ENCODE measurements at places on chromosomes 2 and 18. TPM values are rescaled to one million over a fixed set of nuclear protein-coding genes. Genes with fewer than 3 reads are reported as not detected.

REEP1 gene
- 0.19 TPM for total RNA-seq

- H3K4me1 ChIP-seq, result no peaks in the 10 kb centered on the region
- DNase-seq, result no peak
- no peak overlapping the region for H3K27ac ChIP-seq
Observed at GRCh38 chr2:41621563-41621962, 426.3 kb upstream of the PKDCC start.

DNA sequence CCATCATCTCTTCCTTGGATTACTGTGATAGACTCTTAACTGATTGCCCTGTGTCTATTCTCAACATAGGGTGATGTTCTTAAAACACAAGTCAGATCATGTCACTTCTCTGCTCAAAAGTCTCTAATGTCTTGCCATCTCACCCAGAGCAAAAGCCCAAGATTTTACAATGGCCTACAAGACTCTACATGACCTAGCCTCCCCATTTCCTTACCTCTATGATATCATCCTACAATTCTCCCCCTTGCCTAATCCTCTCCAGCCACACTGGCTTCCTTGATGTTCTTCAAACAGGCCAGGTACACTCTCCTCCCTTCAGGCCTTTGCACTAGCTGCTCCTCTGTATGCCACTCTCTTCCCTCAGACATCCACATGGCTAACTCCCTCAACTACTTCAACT is 55.1 kb downstream of the ROCK1 start:
- peaks cover 20% of the 10 kb centered on the region for H3K4me1 ChIP-seq
- H3K4me3 ChIP-seq, result no peak overlapping the region
- H3K36me3 ChIP-seq, result peaks cover 5% of the 10 kb centered on the region
- no peak overlapping the region for H3K27ac ChIP-seq
- no peaks in the 10 kb centered on the region for H3K27me3 ChIP-seq

ANKRD30B gene
- not detected for total RNA-seq

DNA sequence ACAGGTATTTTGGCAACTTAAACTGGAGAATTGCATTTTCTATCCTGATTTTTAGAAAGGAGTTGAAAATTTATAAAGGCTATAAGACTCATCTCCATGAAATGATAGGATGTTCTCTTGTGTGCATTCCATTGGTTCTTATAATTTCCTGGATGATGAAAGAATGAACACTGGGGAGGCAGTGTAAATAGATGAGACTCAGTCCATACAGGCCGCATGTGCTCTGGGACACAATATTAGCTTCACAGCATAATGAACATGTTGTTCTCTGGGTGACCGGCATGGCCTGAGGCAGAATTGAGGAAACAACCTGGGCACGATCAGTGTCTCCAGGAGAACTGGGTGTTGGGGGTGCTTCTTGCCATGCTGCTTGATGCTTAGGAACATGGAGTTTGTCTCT is 38.8 kb downstream of the AOX1 start:
- H3K4me1 ChIP-seq, result peaks cover 3% of the 10 kb centered on the region
- no peak overlapping the region for H3K27ac ChIP-seq
- no peak overlapping the region for H3K4me3 ChIP-seq
- H3K36me3 ChIP-seq, result no peaks in the 10 kb centered on the region

DNA sequence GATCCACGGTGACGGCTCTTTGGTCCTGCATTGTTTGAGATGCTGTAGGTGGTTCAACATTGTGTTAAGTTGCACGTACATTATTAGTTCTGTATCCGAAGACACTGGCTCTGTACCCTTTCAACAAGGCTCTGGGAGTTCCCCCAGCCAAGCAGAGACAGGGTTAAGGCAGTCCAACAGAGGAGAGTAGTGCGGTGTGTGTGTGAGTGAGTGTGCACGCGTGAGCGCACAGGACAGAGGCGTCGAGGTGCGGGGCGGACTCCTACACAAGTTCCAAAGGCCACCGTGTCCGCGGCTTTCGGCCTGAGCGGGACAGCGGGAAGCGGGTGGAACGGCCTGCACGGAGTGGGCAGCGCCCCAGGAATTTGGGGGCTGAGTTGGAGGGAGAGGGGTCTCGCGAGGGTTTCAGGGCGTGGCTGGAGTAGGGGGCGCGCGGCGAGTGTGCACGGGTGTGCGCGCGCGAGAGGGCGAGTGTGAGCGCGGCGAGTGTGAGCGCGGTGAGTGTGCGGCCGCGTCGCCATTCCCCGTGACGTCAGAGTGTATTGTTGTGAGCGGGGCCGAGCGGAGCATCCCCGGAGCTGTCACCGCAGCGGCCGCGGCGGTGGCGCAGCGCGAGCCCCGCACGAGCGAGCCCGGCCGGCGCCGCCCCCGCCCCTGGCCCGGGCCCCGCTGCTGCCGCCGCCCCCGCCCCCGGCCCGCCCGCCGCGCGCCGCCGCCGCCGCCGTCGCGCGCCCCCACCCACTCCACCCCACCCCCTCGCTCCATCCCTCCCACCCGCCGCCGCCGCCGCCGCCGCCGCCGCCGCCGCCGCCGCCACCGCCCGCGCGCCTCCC is at the start of gene ASXL3:
Gene ASXL3, plus strand, starts transcription at position 535 of the 833 bp plus-strand sequence. CDS start 413 bp downstream, outside the sequence.
- H3K4me3 ChIP-seq, result peak within 1 kb of the TSS; percentile 56
- H3K27ac ChIP-seq, result no peak within 1 kb of the TSS
- peaks cover 18% of the 10 kb centered on the region for H3K27me3 ChIP-seq
- peaks cover 5% of the 10 kb centered on the region for H3K36me3 ChIP-seq
- peak; percentile 20 for DNase-seq

WDFY1 gene
- 37.5 TPM for total RNA-seq

GRCh38 chr2:42770288-42771131 is 6.6 kb upstream of the OXER1 start:
- peaks cover 6% of the 10 kb centered on the region for H3K4me1 ChIP-seq
- no peak overlapping the region for H3K27ac ChIP-seq
- DNase-seq, result peak; percentile 27
- H3K27me3 ChIP-seq, result no peaks in the 10 kb centered on the region
- H3K36me3 ChIP-seq, result no peaks in the 10 kb centered on the region

ALLC gene
- not detected for total RNA-seq

SLC23A3 gene
- total RNA-seq, result 1.9 TPM

RNF125 gene
- 22.2 TPM for total RNA-seq

DNA sequence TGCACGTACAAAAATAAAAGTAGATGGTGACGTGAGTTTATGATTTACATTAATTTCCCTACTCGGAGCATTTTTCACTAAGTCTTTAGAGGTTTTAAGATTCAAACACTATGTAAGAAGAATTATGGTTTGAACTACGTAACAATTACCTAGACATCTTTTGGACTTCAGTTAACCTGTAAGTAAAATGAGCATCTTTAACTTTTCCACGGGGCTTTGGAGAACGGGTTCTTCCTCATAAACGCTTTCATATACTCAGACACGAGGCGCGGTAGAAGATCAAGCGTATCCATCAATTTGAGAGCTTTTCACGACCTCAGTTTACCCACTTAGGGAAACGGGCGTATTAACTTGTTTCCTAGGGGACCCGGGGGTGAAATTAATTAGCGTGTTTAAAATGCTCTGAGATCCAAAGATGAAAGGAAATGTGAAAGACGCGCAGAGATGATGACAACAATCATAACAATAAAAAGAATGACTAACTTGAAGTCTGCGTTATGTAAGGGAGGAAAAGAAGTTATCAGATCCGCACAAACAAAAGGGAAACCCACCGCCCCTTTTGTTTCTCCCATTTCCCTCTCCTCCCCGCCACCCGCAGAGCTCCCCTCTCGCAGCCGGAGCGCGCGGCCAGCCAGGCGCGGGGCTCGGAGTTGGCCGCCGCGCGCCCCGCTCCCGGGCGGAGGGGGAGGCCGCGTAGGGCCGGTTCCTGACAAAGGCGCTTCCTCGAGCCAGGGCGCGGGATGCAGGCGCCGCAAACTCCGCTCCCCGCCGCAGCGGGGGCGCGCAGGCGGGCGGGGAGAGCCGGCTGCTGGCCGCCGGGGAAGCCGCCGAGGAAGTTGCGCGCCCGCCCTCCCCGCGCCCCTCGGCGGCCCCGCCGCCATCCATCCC is 807 bp downstream of the PELI1 start:
- H3K36me3 ChIP-seq, result peaks cover 19% of the 10 kb centered on the region
- peak overlapping the region; percentile 84 for H3K4me3 ChIP-seq
- peak; percentile 55 for DNase-seq
- peaks cover 38% of the 10 kb centered on the region for H3K4me1 ChIP-seq

GRCh38 chr2:232549655-232550353 is 553 bp downstream of the TIGD1 start:
- H3K4me3 ChIP-seq, result peak overlapping the region; percentile 98
- H3K4me1 ChIP-seq, result peaks cover 62% of the 10 kb centered on the region
- no peaks in the 10 kb centered on the region for H3K27me3 ChIP-seq
- DNase-seq, result no peak
- H3K36me3 ChIP-seq, result peaks cover 34% of the 10 kb centered on the region

VAMP8 gene
- 106 TPM for total RNA-seq

GRCh38 chr2:29412197-29412925 is 297.1 kb downstream of the CLIP4 start:
- no peaks in the 10 kb centered on the region for H3K36me3 ChIP-seq
- no peak overlapping the region for H3K27ac ChIP-seq

DNA sequence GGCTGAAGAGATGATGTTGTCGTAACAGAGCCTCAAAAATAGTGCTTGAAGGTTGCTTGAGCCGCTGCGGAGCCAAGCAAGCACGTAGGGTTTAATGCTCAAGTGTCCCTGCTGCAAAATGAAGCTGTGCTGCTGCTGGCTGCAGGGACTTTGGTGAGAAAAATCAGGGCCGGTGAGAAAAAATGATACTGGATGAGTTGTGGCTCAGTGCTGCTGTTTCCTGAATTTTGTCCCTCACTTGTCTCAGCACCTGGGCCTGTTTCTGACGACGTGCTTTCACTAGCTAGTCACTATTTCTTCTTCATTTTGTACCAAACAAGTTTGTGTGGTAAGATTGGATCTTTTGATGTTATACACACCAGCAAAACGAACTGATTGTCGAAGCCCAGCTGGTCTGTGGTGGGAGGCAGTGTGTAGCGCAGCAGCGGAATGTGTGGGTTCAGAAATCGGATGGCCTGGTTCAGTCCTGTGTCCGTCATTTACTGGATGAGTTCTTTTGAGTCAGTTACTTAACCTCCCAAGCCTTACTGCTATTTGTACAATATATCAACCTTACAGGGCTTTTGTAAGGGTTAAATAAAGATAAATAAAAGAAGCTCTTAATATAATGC is 172.8 kb upstream of the FOSL2 start:
- no peak overlapping the region for H3K4me3 ChIP-seq
- H3K27me3 ChIP-seq, result no peaks in the 10 kb centered on the region
- DNase-seq, result peak; percentile 6
- H3K27ac ChIP-seq, result no peak overlapping the region

SLC5A7 gene
- total RNA-seq, result not detected

DNA sequence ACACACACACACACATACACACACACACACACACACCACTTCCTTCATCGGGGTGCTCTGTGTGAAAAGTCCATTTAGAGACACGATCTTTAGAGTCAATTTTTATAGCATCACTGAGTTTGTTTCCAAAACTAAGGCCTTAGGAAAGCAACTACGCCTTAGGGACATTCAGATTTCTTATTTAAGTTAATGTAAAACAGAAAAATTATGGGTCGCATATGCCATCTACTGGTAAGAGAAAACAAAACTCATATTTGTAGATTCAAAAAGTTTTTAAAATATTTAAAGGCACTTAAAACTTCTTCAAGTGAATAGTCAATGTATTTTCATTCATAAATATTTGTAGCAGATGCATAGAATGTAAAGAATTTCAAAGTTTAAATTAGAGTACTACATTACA is 166.2 kb downstream of the ATAD2B start:
- H3K36me3 ChIP-seq, result peaks cover 15% of the 10 kb centered on the region
- no peak overlapping the region for H3K27ac ChIP-seq
- DNase-seq, result no peak
- no peak overlapping the region for H3K4me3 ChIP-seq
- H3K4me1 ChIP-seq, result peaks cover 8% of the 10 kb centered on the region
- H3K27me3 ChIP-seq, result no peaks in the 10 kb centered on the region

DNA sequence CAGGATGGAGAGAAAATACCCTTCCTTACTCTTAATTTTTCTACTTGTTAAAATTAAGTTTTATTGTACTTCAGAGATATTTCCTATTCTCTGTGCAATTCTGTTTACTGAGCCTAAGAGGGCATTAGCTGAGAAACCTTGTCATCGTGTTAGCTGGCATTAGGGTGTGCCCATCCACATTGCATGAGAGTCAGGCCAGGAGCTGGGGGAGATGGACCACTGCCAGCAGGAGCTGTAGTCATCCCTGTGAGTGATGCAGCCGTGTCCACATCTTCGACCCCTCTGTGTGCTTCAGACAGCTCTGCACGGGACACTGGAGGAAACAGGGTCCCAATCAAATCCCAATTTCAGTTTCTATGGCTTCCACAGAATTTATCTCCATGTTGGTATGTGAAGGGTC is 34.2 kb downstream of the ABCA12 start:
- H3K27ac ChIP-seq, result no peak overlapping the region
- H3K36me3 ChIP-seq, result no peaks in the 10 kb centered on the region
- no peaks in the 10 kb centered on the region for H3K4me1 ChIP-seq
- no peak overlapping the region for H3K4me3 ChIP-seq
- DNase-seq, result no peak

TRIM54 gene
- total RNA-seq, result 0.11 TPM

DNA sequence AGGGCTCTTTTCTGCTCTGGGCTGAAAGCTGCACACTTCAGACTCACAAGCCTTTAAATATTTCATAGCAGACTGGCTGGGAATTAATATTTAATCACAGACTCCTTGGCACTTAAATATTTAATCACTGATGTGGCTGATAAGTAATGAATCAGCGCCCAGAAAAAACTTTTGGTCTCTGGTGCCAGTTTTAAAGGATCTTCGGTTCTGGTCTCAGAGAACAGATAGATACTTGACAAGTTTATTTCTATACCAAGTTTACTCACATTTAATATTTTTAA is 201.2 kb downstream of the MYCN start:
- no peak for DNase-seq
- H3K36me3 ChIP-seq, result no peaks in the 10 kb centered on the region
- H3K4me1 ChIP-seq, result no peaks in the 10 kb centered on the region
- H3K4me3 ChIP-seq, result no peak overlapping the region
- H3K27me3 ChIP-seq, result no peaks in the 10 kb centered on the region

DNA sequence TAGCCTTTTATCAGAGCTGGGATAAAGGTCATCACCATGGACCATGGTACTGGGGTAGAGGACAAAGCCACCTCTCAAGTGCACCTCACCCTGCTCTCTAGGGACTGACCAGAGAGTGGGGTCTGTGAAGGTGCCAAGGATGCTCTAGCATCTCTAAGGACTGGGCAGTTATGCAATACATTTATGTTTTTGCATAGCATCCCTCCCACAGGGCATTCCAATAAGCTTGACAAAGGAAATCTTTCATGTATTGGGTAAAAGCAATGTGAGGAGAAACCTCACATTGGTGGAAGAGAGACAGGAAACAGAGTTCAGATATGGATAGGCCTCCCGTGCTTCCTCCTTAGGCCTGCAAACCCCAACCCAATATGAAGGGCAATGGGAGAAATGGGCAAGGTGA is 31.6 kb downstream of the STK39 start:
- peaks cover 56% of the 10 kb centered on the region for H3K4me1 ChIP-seq
- peaks cover 27% of the 10 kb centered on the region for H3K36me3 ChIP-seq
- H3K4me3 ChIP-seq, result no peak overlapping the region
- H3K27ac ChIP-seq, result no peak overlapping the region
- H3K27me3 ChIP-seq, result no peaks in the 10 kb centered on the region

GRCh38 chr18:27045342-27045741 is 139.8 kb downstream of the CHST9 start:
- H3K4me1 ChIP-seq, result no peaks in the 10 kb centered on the region
- H3K4me3 ChIP-seq, result no peak overlapping the region
- H3K27me3 ChIP-seq, result no peaks in the 10 kb centered on the region
- no peak overlapping the region for H3K27ac ChIP-seq
- DNase-seq, result no peak

GRCh38 chr2:57598551-57598950 is 448.1 kb upstream of the VRK2 start:
- no peaks in the 10 kb centered on the region for H3K4me1 ChIP-seq
- no peaks in the 10 kb centered on the region for H3K36me3 ChIP-seq
- H3K27me3 ChIP-seq, result no peaks in the 10 kb centered on the region
- DNase-seq, result no peak

GRCh38 chr2:135709992-135710391 is 31.7 kb upstream of the UBXN4 start:
- H3K4me1 ChIP-seq, result no peaks in the 10 kb centered on the region
- H3K4me3 ChIP-seq, result no peak overlapping the region
- peaks cover 12% of the 10 kb centered on the region for H3K36me3 ChIP-seq
